Lower leg skin (tissue), 4 donors: ENCODE measurements at places on chromosomes 7 and 10. TPM values are rescaled to one million over a fixed set of nuclear protein-coding genes. Genes with fewer than 3 reads are reported as not detected.

GRCh38 chr10:4013651-4014121 is 228.7 kb upstream of the KLF6 start:
- no peak for DNase-seq

- no peak for DNase-seq
Measured at GRCh38 chr10:129918401-129918800, 45.7 kb downstream of the EBF3 start.

- DNase-seq = no peak
Measured at GRCh38 chr10:34089253-34089652, 725.8 kb downstream of the PARD3 start.

DNA sequence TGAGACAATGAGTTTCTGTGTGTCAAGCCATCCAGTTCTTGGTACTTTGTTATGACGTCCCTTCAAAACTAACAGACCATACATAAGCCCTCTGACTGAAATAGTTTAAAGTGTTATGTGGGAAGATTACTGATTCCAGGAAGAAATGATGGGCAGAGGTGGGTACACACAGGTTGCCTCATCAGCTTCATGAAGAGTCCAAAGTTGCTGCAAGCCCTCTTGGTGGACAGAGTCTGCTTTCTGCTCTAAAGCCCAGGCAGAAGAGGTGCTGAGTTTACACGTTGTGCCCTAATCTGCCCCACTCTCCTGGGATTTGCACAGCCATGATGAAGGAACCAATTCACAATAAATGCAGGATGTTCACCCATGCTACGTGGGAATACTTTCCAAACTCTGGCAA is 187.4 kb downstream of the PARD3 start:
- DNase-seq = no peak

- DNase-seq = no peak
Measured at GRCh38 chr7:1842321-1843221, 172.5 kb downstream of the ELFN1 start.

GRCh38 chr7:138886501-138886917 is 88.5 kb upstream of the ATP6V0A4 start:
- DNase-seq = peak; percentile 58

DNA sequence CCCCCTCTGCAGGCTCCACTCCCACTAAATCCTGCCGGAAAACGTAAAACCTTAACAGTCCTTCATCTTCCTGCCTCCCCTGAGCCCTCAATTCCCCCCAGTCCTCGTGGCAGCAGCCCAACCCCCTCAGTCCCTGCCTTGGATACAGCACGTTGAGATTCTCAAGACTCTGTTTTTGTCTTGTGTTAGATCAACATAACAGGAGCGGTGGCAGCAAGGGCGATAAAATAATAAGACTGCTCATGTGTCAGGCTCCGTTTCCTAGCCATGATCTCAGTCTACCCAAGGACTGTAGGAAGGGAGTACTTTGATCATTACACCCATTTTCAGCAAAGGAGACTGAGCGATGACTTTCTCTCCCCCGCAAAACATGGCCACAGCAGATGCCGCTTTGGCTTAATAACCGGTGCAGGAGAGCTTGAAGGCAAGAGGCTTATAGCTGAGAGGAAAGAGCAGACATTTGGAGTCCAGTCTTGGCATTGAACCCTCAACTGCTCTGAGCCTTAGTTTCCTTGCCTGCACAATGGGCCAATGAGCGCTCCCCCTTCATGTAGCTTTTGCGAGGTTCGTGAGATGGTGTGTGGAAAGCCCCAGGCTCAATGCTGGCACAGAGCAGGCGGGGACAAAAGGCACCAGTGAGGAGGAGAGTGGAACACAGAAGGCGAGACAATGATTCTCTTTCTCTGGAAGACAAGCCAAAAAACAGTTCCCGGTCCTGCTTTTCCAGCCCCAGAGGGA is 42.1 kb upstream of the PCBD1 start:
- DNase-seq = no peak

DNA sequence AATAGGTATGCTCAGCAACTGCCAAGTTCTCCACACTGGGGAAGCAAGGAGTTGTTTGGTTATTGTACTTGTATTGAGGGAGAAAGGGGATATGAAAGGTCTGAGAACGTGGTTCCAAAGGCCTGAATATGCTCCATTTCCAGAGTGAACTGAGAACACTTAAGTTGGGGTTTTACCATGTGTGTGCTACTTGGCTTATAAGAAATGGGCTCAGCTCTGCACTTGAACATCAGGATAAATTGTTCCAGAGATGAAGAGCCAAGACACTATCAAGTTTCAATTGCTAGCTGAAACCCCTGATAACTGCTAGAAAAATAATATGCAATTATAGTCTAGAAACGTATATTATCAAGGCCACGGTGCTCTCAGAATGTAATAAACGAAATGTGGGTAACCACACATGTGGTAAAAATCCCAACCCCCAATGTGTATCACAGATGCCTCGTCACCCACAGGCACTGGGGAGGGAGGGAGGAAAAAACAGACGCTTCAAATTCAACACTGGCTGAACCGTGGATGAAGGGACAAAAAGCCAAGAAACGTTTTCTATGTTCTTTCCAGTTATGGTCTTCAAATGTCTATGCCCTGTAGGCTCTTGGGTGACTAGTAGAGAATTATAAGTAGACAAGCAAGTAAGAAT is 16.3 kb downstream of the ELMO1 start:
- DNase-seq = no peak

GRCh38 chr7:156566812-156567549 is 73.6 kb upstream of the RNF32 start:
- no peak for DNase-seq

GRCh38 chr10:87860156-87860795 is 3.1 kb downstream of the KLLN start:
- DNase-seq = no peak

DNA sequence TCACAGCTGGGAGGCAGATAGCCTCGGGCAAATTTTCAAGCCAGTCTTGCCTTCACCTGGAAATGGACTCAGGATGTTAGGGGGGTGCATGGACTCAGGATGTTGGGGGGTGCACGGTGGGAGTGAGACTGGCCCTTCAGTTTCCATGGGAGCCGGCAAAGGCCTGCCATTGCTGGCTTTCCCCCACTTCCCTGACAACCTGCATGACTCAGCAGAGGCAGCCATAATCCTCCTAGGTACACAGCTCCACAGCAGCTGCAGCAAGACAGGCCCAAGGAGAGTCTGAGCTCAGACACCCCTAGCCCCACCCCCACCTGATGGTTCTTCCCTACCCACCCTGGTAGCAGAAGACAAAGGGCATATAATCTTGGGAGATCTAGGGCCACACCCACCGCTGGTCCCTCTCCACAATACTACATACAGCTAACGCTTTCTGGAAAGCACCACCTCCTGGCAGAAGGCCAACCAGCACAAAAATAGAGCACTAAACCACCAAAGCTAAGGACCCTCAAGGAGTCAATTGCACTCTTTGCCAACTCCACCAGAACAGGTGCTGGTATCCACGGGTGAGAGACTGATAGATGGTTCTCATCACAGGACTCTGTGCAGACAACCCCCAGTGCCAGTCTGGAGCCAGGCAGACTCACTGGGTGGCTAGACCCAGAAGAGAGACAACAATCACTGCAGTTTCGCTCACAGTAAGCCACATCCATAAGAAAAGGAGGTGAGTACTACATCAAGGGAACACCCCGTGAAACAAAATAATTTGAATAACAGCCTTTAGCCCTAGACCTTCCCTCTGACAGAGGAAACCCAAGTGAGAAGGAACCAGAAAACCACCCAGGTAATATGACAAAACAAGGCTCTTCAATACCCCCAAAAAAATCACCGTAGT is 18.3 kb downstream of the C7orf25 start:
- DNase-seq = no peak

DNA sequence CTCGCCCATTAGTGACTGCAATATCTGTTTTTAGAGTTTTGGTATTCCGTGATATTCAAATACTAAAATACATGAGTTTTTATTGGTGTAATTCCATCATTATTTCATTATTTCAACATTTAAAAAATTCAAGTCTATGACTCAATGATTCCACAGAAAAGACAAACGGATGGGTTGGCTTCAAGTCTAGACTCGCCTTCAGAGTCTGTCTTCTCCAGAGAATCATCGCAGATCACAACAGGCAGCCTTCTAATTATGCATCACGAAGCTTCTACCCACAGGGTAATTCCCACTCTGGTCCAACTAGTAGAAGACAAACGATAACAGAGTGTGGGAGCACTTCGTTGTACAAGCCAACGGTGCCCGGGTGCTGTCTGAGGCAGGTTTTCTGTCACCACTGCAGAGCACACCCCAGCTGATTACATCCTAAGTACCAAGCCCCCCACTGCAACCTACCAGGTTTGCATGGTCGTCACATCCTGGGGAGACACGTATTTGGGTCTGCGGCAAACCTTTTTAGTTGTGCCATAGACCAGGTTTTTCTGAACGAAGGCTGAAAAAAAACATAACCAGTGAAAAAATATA is 28.9 kb downstream of the PARP12 start:
- peak; percentile 32 for DNase-seq

DNA sequence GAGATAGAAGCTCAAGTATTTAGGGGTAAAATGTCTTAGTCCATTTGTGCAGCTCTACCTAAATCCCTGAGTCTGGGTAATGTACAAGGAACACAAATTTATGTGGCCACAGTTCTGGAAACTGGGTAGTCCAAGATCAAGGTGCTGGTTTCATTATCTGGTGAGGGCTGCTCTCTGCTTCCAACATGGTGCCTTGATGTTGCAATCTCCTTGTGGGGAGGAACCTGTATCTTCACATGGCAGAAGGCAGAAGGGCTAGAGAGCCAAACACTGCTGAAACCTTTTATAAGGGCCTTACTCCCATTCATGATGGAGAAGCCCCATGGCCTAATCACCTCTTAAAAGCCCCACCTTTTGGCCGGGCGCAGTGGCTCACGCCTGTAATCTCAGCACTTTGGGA is 8.7 kb upstream of the BAZ1B start:
- DNase-seq = no peak

The NACAD gene
- 1.6 TPM for total RNA-seq

The VPS37D gene
- 5.6 TPM for total RNA-seq

The PSD gene
- 4.5 TPM for total RNA-seq

The CLDN4 gene
- total RNA-seq = 533 TPM
